ENCODE measurements at places on chromosomes 1 and 21. TPM values are rescaled to one million over a fixed set of nuclear protein-coding genes. Genes with fewer than 3 reads are reported as not detected.

- DNase-seq, result no peak
Observed at GRCh38 chr1:190908691-190909090, 431.0 kb upstream of the BRINP3 start.

- DNase-seq, result no peak
Observed at GRCh38 chr1:108129999-108130398, 70.1 kb downstream of the SLC25A24 start.

PIK3R3 gene
- 11.2 TPM for total RNA-seq

MIS18A gene
- 3.3 TPM for total RNA-seq

- no peak for DNase-seq
Observed at GRCh38 chr1:245656189-245656717, 501.5 kb downstream of the KIF26B start.

GRCh38 chr1:2046174-2046917 lies 3.9 kb upstream of the PRKCZ start:
- DNase-seq, result peak; percentile 78

All from upper lobe of left lung (tissue), 6 donors.